ENCODE measurements at places on chromosomes 5 and 9.
A peak's percentile ranks its signal among the peaks of the same experiment; 100 is the strongest.

- no peak for DNase-seq
Measured at GRCh38 chr5:98402130-98402529, 371.3 kb upstream of the RGMB start.

DNA sequence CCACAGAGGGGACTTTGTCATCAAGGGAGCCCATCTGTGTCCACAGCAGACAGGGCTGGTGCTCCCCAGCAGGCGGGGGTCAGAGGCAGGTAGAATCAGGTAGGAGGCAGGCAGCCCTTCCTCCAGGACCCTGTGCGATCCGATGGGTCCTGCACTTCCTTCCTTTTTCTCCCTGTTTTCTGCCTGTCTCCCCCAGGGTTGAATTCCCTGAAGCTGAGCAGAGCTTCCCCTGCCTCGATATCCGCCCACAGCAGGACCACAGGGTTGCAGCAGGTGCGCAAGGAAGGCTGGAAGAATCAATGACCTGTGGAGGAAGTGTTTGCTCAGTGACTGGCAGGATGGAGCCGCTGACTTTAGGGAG lies 69.2 kb downstream of the MRPL36 start:
- DNase-seq, result no peak

DNA sequence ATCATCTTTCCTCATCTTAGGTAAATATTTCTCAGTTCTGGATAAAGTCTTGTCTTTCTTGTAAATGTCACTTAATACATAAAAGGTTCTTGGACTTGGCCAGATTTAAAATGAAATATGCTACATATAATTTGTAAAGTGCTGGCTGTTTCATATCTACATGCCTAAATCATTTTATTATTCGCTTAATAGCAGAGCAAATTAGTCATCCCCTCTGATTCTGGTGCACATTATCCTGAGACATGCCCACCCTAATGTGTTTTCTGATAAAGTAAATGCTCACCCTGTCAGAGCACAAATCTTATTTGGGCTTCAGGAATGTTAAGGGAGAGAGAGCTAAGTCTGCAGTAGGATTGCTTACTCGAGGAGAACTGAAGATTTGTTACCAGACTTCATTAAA lies 166.5 kb upstream of the IZUMO3 start:
- DNase-seq, result no peak

DNA sequence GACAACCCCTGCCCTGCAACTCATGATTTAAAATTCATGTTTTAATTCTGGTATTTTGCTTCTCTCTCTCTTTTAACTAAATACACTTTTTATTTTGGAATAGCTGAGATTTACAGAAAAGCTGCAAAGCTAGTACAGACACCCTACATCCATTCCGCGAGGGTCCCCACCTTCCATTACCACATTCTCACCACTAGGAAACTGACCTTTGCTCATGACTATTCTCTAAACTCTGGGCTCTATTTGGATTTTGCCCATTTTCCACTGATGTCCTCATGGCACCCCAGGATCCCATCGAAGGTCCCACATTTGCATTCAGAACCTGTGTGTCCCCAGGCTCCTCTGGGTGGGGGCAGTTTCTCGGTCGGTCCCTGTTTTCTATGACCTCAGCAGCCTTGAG lies 11.5 kb downstream of the ERGIC1 start:
- no peak for DNase-seq

DNA sequence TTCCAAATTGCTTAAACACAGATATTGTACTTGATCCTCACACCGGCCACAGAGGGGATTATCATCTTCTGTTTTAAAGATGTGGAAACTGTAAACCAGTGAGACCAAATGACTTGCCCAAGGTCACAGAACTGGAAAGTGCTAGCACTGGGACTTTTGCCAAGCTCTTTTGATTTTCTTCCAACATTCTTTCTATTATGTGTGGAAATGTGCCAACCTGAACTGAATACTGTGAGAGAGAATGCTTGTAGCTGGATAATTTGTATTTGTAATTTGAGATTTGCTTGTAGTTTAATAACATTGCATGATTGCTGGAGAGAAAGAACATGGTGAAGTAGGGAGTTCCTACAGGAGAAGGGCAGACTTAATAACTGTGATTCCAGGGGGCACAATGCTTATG lies 977.9 kb upstream of the NUDT12 start:
- peak; percentile 61 for DNase-seq

- DNase-seq, result peak; percentile 27
Measured at GRCh38 chr5:29697785-29698414, 1495.6 kb upstream of the CDH6 start.

- peak; percentile 12 for DNase-seq
Measured at GRCh38 chr5:43702815-43703214, 99.8 kb downstream of the NNT start.

GRCh38 chr9:123424131-123424530 lies 68.1 kb downstream of the CRB2 start:
- no peak for DNase-seq

- DNase-seq, result no peak
Measured at GRCh38 chr9:84857211-84857610, 187.7 kb downstream of the NTRK2 start.

- peak; percentile 75 for DNase-seq
Measured at GRCh38 chr5:96017951-96018350, 56.3 kb upstream of the ELL2 start.

DNA sequence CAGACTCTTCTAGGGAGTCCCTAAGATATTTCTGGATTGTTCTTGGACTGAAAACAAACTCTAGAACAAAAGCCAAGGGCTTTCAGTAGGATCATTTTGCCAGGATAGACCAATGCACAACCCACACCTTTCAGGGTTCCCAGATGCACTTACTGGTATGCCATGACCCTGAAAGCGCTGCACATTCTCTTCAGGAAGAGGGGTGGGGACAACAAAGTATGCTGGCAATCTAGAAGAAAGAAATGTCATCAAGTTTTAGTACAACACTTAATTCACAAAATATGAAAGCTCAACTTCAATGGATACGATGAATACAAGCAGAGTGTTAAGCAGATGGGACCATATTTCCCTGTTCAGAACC lies 57.2 kb downstream of the MTMR12 start:
- no peak for DNase-seq

GRCh38 chr5:15421381-15421780 lies 78.6 kb upstream of the FBXL7 start:
- DNase-seq, result no peak

DNA sequence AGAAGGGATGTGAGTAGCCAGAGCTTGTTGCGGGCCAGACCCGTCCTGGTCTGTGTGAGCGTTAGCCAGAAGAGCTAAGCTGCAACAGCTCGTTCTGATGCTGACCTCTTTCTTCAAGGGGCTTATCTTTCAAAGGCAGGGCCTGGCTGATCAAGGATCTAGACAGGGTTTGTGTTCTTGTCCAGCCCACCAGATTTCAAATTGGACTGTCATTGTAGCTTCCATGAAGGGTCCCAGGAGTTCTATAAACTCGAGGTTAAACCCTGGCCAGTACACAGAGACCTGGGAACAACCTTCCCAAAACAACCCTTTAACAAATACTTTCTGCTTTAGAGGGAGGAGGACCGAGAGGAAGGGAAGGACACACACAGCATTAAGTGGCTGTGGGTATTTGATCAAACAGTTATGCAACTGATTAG lies 153.0 kb upstream of the TUT7 start:
- DNase-seq, result no peak

DNA sequence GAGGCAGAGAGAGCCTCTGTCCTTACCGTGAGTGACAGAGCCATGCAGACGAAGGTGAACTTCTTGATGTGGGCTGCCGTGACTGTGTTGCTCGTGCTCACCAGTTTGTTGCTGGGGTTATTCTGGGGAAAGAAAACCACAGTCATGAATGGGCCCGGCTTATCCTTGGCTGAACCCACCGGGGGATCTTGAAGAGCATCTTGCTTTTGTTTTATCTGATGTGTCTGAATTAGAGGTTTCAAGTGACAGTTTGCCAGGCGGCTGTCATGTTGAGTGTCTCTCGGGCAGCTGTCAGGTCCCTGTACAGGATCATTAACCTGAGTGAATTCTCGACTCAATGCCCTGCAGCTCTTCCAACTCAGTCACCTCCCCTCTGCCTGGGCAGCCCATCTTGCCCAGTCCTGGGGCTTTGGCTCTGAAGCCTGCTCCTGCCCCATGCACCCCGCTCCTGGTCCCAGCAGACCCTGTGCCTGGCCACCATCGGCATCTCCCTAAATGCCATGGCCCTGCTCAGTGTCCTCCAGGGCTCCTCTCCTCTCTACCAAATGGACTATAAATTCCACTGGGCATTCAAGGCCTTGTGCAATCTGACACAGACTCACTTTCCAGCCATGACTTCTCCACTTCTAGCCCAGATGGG lies 77.4 kb downstream of the OTULIN start:
- DNase-seq, result no peak

DNA sequence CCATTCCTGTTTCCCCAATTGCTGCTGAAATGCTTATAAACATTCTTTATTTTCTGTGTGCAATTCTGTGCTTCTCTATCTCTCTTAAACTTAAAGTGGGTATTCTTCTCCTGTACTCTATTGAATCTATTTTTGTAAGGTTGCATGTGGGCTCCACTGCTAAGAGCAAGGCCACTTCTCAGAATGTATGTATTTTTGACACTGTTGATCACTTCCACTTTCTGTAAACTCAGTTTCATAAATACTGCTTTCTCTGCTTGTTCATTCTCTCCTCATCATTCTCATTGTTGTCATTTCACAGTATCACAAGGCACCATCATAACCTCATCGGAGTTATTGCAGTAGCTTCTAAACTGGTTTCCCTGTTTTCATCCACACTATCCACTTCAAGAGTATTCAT lies 483.0 kb upstream of the CDH18 start:
- DNase-seq, result no peak

DNA sequence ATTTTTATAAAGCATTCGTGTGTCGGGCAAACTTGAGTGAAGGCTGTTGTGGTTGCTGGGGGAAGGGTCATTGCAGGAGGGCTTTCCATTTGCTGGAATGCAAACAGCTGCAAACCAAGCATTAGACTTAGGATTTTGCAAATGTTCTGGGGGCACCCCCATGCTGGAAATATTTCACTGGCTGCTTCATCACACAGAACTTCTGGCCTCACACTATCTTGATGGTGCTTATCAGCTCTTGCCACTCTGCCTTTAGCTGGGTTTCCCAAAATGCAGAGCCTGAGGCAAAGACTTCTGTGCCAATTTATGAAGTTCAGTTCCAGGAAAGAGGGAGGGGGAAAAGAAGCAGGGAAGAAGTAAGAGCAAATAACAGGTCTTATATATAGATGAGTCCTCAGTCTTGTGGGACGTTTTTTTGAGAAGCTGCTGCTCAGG lies 8.6 kb upstream of the COL15A1 start:
- no peak for DNase-seq

DNA sequence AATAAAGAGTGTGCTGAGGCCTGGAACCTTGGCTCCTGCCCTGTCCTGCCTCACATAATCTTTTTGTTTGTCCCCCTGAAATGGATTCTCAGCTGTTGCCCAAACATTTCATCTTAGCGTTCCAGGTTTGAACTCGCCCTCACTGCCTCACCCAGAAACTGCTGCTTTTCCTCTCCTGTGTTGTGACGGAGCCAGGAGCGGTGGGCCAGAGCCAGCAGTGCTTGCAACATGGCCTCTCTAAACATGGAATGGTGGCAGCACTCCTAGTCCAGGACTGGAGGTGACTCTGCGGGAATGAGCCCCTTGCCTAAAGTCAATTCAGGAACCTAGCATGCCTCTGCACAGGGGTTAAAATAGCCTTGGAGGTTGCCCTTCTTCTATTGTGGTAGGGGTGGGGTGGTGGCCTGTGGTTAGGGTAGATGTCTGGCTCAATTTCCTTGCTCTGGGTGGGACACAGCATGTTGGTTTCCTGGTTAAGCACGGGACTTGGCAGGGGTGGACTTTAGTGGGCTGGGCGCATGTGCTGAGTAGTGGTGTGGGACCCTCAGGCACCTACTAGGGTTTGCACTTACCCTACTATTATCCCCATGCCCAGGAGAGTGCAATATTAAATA lies 101.6 kb downstream of the SLC25A46 start:
- DNase-seq, result no peak

DNA sequence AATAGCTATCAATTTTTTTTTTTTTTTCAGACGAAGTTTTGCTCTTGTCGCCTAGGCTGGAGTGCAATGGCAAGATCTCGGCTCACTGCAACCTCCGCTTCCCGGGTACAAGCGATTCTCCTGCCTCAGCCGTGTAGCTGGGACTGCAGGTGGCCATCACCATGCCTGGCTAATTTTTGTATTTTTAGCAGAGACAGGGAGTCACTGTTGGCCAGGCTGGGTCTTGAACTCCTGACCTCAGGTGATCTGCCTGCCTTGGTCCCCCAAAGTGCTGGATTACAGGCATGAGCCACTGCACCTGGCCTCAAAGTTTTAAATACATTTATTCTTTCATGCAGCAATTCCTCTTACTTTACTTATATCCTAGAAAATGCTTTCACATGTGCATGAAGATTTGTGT lies 17.6 kb downstream of the TRIM14 start:
- no peak for DNase-seq

DNA sequence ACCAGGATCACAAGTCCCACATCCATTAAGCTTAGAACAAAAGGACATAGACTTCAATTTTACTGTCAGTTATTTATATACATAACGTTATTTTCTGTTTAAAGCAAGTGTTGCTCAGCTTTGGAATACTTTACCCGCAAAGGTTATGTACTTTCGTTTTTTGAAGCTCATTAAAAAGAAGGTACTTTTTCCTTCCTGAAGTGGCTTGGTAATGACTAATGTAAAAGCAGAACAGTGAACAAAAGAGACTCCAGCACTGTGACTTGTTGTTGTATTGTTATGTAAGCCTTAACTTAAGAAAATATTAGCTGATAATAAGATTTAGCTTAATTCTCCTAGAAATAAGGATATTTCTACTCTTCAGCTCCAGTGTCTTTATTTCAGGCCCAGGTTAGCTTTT lies 97.3 kb upstream of the SLCO6A1 start:
- DNase-seq, result no peak

DNA sequence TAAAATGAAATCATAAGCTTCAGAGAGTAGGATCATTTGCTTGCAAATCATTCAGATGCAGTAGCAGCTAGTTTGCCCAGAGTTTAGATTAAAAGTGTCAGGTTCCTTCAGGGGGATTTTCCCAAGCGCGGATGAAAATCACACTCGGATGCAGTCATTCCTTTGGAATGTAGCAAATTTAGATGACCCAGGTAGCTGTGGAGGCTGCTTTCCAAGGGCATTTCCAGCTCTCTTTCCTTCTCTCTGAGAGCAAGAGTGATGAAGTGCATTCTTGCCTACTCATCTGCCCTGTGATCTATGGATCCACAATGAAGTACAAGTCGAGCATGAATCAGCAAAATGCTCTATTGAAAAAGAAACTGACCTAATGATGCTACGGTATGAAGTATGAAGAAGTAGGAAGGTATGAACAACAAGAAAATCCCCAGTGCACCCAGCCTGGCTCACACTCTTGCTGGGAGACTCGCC lies 200.2 kb downstream of the PLK2 start:
- DNase-seq, result no peak
